T-helper 22 cell (primary cell): ENCODE measurements at places on chromosomes 16 and 17.

GRCh38 chr17:2892305-2892971 lies 96.2 kb downstream of the RAP1GAP2 start:
- no peak for DNase-seq

- DNase-seq = no peak
These were observed 20.5 kb downstream of the CDIP1 start for GRCh38 chr16:4517812-4518680.

DNA sequence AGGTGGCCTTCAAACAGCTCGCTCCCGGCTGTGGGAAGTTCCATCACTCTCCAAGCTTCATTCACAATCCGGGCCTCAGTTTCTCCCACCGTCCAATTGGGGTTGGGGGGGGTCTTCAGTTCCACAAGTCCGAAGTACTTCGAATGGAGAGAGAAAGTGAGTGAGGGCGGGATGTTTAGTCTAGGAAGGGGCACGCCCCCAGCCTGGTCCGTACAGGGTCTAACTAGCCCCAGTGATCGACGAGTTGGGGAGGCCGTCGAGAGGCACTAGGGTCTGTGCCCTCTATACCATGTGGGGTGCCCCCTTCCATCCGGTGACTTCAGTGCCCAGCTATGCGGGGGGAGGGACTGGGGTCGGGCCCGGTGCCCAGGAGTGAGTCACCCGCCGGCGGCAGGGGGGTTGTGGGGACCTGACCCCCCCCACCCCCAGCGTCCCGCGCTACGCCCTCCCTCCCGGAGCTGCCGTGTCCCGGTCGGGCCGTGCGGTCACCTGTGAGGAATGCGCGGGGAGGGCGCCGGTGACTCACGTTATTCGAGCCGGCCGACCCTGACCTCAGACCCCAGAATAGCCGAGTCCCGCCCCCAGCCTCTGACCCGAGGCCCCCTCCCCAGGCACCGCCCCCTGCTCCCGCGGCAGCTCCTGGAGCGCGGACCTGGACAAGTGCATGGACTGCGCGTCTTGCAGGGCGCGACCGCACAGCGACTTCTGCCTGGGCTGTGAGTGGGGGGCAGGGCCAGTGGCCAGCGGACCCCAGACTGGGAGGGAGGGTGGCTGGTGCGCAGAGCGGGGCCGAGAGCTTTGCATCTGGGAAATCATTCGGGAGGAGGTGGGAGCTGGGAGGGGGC lies 658 bp downstream of the TNFRSF12A start:
- DNase-seq = peak; percentile 79

DNA sequence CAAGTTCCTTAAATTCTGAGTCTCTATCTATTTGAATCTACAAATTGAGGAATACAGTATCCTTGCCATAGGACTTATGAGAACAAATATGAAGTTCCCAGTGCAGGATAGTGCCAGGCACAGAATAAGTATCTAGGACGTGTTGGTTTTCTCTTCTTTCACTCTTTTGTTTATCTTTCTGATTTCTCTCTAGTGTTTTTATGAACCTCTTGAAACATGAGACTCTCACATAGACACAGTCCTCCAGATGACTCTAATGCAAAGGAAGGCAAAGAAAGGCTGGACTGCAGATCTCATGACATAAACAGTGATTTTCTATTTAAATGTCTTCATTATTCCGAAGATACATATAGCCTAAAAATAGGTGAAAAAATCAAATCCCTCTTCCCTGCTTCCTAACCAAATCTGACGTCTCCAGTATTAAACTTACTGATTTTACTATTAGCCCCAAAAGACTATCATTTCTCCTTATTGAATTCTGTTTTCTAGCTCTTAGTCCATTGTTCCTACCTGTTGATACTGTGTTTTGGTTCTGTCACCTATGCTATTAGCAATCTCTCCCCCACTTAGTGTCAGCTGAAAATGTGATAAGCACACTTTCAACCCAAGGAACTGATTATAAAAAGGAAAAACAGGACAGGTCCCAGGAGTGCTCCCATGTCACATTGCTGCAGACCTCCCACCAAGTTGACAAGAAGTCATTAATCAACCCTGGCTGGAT lies 24.9 kb upstream of the ADAMTS18 start:
- no peak for DNase-seq
